NCI-H446 (cell line): ENCODE measurements at places on chromosomes 2 and 18.

DNA sequence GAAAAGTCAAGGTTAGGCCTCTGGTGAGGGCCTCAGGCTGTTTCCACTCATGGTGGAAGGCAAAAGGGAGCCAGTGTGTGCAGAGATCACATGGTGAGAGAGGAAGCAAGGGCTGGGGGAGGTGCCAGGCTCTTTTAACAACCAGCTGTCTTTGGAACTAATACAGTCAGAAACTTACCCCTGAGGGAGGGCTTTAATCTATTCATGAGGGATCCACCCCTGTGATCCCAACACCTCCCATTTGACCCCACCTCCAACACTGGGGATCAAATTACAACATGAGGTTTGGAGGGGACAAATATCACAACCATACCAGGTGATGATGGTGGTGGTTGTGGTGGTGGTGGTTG lies 10.9 kb downstream of the POLI start:
- no peak for DNase-seq

GRCh38 chr18:9690418-9691188 lies 17.5 kb upstream of the RAB31 start:
- no peak for DNase-seq

DNA sequence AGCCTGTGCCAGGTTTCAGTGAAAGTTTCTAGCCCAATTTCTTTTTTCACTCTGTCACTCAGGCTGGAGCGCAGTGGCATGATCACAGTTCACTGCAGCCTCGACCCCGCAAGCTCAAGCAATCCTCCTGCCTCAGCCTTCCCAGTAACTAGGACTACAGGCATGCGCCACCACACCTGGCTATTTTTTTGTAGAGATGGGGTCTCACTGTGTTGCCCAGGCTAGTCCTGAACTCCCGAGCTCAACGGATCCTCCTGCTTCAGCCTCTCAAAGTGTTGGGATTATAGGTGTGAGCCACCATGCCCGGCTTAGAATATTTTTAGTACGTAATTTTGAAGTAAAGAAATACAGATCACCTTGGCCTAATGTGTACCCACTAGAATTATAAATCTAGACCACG lies 87.1 kb downstream of the GORASP2 start:
- DNase-seq: no peak

- no peak for DNase-seq
Observed at GRCh38 chr2:215535741-215536140, 99.9 kb upstream of the FN1 start.

DNA sequence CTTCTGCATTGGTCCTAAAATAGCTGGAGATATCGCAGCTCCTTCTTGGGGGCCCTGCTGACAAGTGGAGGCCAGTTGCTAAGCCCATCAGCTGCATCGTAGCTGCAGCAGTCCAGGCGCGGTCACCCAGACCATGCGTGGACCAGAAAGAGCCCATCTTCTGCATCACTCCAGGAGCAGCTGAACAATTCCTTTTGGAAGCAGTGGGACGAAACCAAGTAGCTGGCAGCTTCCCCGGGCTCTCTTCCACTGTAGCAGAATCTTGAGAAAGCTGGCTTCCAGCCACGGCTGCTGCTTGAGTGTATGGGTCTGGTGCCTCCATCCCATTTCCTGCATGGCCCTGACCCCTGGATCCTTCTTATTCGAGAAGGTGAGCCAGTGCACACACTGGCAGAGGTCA lies 22.2 kb upstream of the CAB39 start:
- no peak for DNase-seq

DNA sequence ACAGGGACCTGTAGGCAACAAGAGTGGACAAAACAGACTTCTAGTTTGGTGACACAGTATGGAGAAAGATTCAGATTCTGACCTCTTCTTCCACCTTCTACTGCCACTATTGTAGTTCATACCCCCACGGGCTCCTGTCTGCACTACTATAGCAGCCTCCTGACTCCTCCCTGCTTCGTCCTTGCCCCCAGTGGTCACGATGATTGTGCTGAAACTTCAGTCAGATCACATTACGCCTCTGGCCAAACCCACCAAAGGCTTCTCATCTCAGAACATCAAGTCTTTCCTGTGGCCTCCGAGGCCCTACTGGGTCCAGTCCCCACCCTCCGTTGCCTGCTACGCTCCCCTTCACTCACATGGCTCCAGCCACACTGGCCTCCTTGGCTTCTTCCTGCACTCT lies 147.6 kb downstream of the CYP26B1 start:
- no peak for DNase-seq

- DNase-seq: no peak
Observed at GRCh38 chr2:109213646-109214433, 84.8 kb downstream of the SH3RF3 start.
